ENCODE measurements at places on chromosomes 7 and 10.
A peak's percentile ranks its signal among the peaks of the same experiment; 100 is the strongest.

- no peak for DNase-seq
These were observed 94.8 kb downstream of the ITIH5 start for GRCh38 chr10:7571981-7572380.

DNA sequence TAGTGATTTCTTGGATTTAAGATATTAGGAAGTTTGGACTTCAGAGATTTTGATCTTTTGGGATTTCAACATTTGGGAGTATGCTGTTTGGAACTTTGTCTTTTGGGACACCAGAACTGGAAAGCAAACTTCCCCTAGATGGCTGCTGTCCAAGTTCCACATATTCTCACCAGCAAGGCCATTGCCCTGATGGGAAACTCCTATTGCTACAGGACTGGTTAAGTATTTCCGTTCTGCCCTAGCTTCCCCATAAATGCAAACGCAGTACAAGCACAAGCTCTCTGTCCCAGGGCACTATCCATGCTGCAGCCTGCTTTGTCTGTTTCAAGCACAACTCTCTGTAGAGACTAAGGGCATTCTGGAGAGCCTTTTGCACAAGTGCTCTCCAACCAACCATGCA lies 79.3 kb upstream of the SLC25A13 start:
- no peak for DNase-seq

DNA sequence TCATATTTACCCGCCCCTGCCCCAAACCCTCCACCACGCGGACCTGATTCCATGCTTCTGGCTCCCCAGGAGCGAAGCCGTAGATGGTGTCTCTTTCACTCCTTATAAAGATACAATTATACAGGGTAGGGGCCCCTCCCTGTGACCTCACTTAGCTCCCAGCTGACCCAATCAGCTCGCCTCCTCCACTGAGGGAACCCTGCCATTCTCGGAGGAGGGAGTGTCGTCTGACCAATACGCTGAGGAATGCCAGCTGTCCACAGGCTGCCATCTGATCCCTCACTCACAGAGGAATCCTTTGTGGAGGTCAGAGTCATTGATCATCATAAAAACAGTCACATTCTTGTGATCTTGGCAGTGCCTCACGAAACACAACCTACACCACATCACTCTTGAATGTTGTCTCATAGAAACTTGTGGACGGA lies 67.5 kb upstream of the INSIG1 start:
- no peak for DNase-seq

DNA sequence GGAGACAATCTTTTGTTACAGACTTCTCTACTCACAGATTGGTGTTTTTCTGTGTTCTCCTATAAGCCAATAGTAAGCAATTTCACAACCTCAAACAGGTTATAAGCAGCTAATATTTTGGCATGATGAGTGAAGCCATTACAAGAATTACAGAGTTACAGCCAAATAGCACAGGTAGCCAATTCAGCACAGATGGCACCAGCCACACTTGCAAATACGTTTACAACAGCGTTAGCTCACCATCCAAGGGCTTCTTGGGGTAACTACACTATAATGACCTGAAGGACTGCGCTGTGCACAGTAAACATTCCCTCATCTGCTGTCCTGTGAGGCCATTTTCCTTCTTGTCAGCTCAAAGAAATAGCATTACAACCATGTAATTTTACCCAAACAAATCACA lies 428.6 kb downstream of the TCERG1L start:
- no peak for DNase-seq

GRCh38 chr7:135711139-135711469 lies 16.9 kb downstream of the SLC13A4 start:
- DNase-seq, result no peak

DNA sequence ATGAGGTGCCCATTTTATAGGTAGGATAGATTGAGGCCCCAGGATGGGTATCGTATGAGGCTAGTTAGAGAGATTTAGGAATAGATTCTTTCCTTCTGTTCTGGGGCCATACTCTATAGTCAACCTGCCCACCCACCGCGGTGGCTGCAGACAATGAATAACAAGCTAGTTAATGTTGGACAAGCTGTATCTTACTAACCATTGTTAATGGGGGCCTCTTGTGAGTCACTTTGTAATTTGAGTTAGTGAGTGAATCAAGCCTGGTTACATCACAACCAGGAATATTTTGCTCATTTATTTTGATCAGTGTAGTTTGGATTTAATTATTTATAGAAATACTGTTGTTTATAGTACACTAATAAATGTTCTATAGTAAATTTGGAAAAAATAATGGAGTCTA lies 7.3 kb downstream of the SORCS3 start:
- DNase-seq, result no peak

DNA sequence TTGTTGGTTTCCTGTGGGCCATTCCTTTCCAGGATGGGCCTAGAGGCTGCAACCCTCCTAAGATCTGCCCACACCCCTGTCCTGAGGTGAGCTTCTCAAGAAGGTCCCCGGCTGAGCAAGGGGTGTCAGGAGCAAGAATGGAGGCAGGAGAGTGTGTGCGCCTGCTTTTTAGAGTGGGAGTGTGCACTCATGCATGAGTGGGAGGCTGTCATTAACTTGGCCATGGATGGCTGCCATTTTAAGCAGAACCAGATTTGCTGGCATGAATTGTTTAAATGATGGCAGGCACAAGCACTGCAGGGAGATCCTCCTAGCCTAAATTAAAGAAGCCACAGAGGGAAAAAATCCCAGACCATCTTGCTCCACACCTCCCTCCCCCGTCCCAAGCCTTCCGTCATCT lies 2.9 kb upstream of the SGPL1 start:
- no peak for DNase-seq

DNA sequence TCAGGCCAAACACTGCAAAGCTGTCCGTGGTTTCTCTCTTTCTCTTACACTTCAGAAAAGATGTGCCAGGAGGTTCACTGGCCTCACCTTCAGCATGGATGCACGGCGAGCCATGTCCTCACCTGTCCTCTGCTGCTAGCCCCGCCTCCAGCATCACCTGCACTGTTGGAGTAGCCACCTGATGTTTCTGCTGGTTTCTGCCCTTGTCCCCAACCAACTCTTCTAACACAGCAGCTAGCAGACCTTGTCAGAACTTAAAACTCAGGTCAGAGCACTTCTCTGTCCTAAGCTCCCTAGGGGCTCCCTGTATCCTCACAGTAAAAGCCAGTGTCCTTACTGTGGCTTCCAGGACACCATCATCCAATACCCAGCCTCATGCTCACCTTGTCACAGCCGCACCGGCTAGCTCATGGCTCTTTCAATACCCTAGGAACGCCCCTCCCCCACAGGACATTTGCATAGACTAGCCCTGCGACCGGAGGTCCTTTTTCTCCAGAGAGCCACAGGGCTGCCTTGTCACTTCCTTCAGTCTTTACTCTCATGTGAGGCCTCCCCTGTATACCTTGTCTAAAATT lies 15.2 kb downstream of the PALD1 start:
- DNase-seq, result peak; percentile 45

DNA sequence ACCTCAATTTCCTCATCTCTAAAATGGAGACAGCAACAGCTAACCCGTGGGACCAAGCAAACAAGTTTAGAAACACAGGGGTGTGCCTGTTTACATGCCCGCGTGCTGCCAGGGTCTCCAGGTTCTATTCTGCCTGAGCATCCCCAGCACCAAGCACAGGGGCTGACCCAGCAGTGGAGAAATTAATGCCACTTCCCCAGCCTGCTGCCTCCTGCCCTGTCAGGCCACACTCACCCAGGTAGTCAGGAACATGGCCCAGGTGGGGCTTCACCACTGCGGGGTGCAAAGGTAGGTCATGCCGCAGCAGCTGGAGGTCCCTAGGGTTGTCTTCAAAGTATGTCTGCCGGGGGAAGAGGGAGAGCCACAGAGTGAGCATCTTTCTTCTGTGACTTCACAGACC lies 5.8 kb downstream of the DDX56 start:
- no peak for DNase-seq

All from bone marrow (tissue), 2 donors.